ENCODE measurements at places on chromosomes 12 and 14.

GRCh38 chr12:20740972-20741371, 45.8 kb downstream of the SLCO1C1 start:
- DNase-seq, result no peak

GRCh38 chr14:90580377-90581335, 183.8 kb downstream of the CALM1 start:
- DNase-seq, result no peak

GRCh38 chr12:130164936-130165335, 2.7 kb downstream of the FZD10 start:
- DNase-seq, result peak; percentile 16

DNA sequence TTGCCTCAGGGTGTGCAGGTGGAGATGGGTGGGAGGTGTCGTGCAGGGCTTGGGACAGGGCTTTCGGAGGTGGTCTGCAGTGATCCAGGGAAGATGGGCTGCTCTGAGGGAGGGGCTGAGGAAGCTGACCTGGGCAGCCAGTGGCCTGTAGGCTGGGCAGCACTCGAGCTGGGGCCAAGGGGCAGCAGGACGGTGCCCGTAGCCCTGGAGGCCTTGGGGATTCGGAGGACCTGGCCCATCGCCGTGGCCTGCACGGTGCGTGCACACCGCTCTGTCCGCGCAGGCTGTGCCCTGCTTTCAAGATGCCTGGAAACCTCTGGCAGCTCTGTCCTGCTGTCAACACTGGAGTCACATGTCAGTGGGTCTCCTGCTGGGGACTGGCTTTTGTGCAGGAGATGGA, 9.1 kb downstream of the PACS2 start:
- DNase-seq, result peak; percentile 70

GRCh38 chr12:82870771-82871377, 184.2 kb downstream of the TMTC2 start:
- no peak for DNase-seq

GRCh38 chr12:119082016-119082415, 96.7 kb upstream of the HSPB8 start:
- no peak for DNase-seq

- DNase-seq, result no peak
Measured at GRCh38 chr12:56574210-56574609, 52.6 kb downstream of the RBMS2 start.
